Aorta (tissue), 5 donors: ENCODE measurements at places on chromosomes 7 and 10.

- no peak for DNase-seq
Observed at GRCh38 chr10:124043310-124044142, 49.9 kb downstream of the CHST15 start.

GRCh38 chr10:74836877-74837276 lies 10.5 kb downstream of the KAT6B start:
- no peak for DNase-seq

- no peak for DNase-seq
Observed at GRCh38 chr10:43524434-43525247, 49.8 kb downstream of the ZNF239 start.

- DNase-seq: peak; percentile 97
Observed at GRCh38 chr10:21497177-21497807, 28.2 kb downstream of the SKIDA1 start.

- no peak for DNase-seq
Observed at GRCh38 chr10:89120931-89121763, 86.0 kb downstream of the CH25H start.

- DNase-seq: peak; percentile 83
Observed at GRCh38 chr10:76303682-76304316, 872.4 kb downstream of the LRMDA start.

GRCh38 chr10:11231285-11231684 lies 213.6 kb downstream of the CELF2 start:
- DNase-seq: no peak

- DNase-seq: no peak
Observed at GRCh38 chr10:91593834-91594233, 39.0 kb downstream of the PPP1R3C start.

DNA sequence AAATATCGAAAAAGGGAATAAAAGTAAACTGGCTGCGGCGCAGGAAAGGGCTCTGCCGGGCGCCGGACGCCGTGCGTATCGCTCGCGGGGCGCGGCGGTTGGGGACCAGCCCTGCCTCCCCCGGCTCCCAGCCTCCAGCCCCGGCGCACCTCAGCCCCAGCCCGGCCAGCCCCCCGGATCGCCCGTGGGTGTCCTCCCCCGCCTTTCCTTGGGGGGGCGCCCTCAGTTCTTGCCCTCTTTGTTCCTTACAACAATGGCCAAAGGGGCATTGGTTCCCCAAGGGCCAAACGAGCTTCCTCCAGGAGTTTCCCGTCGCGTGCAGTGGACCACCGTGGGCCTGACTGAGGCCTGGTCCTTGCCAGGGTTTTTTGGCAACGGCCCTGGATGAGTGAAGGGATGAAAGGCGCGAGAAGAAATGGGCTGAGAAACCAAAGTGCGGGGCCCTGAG lies 1.2 kb downstream of the MACROH2A2 start:
- DNase-seq: peak; percentile 79

DNA sequence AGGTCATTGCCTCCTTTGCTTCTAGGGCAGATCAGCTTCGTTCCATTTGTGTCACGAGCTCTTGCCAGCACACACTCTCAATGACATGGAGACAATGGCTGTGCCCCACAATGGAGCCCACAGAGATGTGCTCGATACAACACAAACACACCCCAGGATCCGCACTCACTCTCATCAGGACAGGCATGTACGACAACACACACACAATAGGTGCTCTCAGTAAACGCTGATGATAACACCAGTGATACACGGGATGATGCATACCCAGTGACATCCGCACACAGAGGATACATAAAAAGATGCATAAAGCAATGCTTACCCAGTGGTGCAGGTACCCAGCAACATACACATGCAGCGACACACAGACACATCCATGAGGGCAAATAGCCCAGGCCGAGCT lies 61.2 kb upstream of the LBX1 start:
- DNase-seq: no peak

DNA sequence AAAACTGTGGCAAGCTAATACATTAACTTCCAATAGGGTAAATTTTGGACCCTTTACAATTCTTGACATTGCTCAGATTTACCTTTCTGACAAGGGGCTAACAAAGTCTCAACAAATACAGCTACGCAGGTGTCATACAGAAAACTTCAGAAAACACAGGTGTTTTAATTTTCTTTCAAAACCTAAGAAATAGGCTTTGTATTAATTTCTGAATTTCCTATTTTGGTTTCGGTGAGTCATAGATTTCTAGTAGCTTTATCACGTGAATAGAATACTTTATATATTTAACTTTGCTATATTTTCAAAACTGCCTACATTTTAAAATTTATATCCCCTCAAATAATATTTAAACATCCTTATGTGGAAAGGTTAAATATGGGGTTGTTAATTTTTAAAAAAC lies 215.3 kb downstream of the DGKB start:
- DNase-seq: no peak

- no peak for DNase-seq
Observed at GRCh38 chr10:125538947-125539731, 143.8 kb downstream of the TEX36 start.

- no peak for DNase-seq
Observed at GRCh38 chr10:131146790-131147189, 164.7 kb downstream of the TCERG1L start.

- no peak for DNase-seq
Observed at GRCh38 chr7:117759950-117760640, 113.1 kb downstream of the CTTNBP2 start.

GRCh38 chr10:28411648-28412047 lies 108.8 kb upstream of the MPP7 start:
- no peak for DNase-seq

DNA sequence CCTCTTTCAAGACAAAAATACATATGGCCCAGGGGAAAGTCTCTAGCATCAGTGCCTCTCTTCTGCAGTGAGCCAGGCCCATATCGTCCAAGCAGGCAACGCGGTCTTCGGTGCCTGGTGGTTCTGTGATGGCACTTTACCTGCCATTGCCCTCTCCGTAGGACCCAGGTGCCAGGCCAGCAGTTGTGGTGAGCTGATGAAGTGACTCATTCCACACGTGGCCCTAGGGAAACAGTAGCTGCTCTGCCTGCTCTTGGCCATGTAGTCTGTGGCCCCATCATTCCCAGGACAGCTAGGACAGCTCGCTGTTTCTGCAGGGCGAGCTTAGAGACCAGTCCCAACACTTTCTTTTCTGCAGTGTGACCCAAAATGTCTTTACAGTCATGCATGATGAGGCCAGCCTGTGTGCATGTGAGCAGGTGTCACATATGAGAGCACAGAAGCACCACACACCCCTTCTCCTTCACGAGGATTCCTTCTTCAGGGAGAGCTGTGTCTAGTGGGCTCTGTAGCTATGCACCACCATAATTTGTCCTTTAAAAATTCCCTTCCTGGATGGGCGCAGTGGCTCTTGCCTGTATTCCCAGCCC lies 39.0 kb downstream of the SVIL start:
- DNase-seq: no peak

DNA sequence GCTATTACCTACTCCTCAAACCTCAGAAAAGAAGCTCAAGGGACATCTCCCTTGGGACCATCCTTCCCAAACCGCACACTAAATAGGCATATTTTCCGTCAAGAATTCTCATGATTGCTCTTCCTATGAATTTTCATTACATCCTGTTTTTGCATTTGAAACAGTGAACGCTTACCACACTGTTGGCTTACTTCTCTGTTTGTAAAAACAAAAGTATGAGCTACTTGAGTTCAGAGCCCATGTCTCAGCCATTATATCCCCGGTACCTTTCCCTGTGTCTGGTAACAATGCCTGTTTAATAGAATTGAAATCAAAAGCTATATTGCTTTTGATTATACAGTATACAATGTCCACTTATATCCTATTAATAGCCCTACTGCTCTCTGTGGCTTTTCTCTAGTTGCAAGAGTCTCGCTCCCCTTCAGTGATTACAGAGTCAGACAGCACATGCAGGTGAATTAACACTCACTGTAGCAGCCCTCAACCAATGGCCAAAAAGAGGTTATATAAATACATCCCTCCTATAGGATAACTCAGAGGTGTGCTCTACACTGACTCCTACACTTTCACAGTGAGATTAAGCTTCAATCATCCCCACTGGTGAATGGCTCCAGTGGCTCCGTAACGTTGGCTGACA lies 264.4 kb downstream of the SORCS1 start:
- DNase-seq: no peak

GRCh38 chr10:1293636-1294435 lies 237.7 kb downstream of the WDR37 start:
- DNase-seq: no peak

DNA sequence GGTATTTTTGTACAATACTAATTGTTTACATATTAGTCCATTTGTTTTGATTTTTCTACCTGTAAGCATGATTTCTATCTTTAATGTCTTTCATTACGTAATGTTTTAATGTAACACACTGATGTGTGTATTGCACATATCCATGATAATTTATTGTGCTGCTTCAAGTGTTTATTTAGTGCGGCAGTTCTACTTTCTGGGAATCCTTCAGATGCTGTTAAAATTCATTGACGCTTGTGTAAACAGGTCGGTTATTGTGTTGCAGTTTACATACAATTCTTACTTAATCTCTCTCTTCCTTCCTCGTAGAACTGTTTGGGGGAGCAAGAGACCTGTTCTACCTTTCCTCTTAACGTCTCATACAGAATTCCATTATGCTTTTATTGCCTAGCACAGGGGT lies 6.9 kb downstream of the TMEM60 start:
- no peak for DNase-seq

- no peak for DNase-seq
Observed at GRCh38 chr10:34859170-34859569, 44.1 kb upstream of the PARD3 start.

DNA sequence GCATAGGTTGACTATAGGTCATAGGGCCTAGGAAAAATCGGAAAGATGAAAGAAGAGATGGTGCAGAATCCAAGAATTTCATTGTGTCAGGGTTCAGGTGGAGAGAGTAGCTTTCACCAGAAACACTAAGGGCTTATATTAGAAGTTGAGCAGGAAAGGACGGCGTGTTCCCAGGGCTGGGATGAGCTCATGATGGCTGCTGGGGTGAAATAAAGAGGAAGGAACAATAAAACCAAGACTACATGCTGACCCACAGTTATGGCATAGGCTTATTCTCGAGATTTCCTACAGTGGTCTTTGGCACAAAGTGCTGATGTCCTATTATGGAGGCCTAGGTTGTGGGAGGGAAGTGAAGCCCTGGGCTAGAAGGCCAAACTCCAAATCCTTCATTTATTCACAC lies 195.8 kb downstream of the PTEN start:
- no peak for DNase-seq

DNA sequence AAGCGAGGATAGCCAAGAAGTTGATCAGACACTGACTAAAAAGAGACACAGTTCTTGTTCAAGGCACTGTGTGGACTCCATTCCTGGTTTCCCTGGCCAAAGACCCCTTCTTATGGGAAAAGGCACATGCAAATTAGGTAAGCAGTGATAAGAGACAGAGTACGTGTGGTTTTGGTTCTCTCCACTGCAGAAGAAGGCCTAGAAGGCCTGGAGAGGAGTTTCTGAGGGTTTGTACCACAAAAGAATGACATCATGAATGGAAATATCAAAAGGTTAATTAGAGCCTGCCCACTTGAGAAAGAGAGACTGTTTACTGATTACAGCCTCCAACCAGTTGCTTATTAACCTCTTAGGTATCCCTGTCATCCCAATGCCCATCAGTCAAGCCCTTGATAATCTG lies 137.5 kb downstream of the ZNF365 start:
- DNase-seq: no peak

DNA sequence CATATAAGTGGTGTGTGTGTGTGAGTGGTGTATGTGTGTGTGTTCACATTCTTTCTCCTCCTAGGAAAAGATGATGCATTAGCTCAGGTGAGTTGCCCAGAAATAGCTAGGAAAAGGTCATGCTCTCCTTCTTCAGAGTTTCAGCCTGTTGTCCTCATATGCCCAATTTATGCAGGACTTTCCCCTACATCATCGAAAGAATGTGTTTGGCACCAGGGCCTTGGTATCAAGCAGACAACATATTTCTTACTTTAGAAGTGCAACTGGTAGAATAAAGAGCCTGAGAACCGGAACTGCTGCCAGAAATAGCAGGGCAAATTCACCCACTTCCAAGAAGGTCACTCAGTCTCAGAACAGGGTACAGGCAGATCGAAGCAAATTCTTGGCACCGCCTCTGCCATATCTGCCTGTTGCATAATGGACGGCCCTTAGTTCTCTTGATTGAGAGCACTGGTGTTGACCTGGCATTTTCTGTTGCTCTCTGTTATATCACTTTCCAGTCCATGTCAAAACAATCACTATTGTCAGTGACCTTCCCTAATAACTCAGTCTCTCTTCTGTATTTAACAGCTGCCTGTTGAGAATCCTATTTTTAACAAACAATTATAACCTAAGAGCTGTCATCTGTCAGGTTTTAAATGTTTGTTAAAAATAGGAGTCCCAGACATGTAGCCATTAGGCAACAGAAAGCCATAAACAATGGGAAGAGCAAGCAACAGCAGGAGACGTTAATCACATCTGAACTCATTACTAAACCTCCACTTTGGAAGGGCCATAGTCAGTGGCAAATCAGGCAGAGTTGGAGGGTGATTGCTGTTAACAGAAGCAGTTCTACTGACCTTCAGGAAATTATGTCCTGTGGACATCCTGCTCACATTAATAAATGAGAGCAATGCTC lies 20.7 kb downstream of the ADRB1 start:
- no peak for DNase-seq

GRCh38 chr7:64997927-64998391 lies 7.1 kb upstream of the ZNF117 start:
- DNase-seq: no peak

DNA sequence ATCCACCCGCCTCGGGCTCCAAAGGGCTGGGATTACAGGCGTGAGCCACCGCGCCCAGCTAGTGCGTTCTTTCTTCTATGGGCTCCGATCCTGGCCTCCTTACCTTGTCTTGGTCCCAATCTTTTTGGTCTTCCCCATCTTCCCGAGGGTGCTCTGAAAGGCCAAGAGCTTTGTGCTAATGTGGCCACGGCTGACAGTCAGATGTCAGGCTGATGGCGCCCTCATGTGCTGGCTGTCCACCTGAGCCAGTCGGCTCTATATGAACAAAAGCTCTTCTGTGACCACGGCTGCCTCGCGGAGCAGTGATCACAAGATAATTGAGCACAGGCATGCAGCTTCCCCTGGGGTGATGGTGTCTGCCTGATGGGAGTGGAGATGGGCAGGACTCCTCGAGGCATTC lies 11.0 kb upstream of the AHCYL2 start:
- no peak for DNase-seq

GRCh38 chr7:102286237-102287110 lies at the start of gene SH2B2:
Gene SH2B2, plus strand, starts transcription at chr7:102286868. Its CDS starts 13,683 bp downstream, at chr7:102300551.
- DNase-seq: peak; percentile 91

DNA sequence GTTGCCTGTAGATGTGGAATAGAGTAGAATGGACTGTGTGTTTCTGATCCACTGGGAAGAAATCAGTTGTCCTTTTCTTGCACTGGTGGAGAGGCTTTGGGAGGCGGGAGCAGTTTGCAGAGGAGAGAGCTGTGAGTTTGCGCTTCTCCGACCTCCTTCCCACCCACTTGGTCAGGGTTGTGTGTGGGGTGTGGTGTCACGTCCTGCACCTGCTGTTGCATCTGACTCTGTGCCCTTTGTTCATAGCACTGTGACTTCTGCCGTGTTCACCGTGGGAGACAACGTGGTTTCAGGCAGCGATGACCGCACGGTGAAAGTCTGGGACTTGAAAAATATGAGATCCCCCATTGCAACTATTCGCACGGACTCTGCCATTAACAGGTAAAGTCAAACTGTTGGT lies 67.8 kb downstream of the WDR37 start:
- no peak for DNase-seq
